ENCODE measurements at places on chromosomes 12 and 14.
A peak's percentile ranks its signal among the peaks of the same experiment; 100 is the strongest.

- no peak for DNase-seq
Measured at GRCh38 chr14:99134516-99135046, 137.4 kb downstream of the BCL11B start.

- peak; percentile 84 for DNase-seq
Measured at GRCh38 chr14:60184146-60184904, 19.1 kb upstream of the DHRS7 start.

- DNase-seq = no peak
Measured at GRCh38 chr12:113027726-113028125, 28.8 kb upstream of the DTX1 start.

- no peak for DNase-seq
Measured at GRCh38 chr12:56387152-56387736, 24.6 kb upstream of the APOF start.

- no peak for DNase-seq
Measured at GRCh38 chr12:87836190-87836589, 193.0 kb downstream of the C12orf50 start.

DNA sequence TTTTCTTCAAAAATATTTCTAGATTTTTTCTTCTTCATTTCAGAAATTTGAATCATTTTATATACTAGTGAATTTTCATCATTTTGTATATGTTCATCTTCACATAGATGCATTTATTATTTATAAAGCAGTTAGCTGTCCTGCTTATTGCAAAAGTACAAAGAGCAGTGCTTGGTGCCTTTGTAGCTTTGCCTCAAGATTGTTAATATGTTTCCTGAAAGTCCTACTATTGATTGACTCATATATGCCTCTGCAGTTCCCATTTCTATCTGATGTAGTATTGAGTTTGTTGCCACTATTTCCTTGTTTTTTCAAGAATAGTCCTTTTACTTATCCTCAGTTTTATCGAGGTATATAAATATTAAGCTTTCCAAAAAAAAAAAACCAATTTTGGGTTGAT, 89.7 kb downstream of the PDE3A start:
- DNase-seq = no peak

GRCh38 chr12:4164559-4165558, 108.7 kb upstream of the CCND2 start:
- no peak for DNase-seq

- no peak for DNase-seq
Measured at GRCh38 chr14:26173581-26174110, 424.2 kb downstream of the NOVA1 start.

GRCh38 chr14:104650981-104651875, 38.2 kb upstream of the INF2 start:
- DNase-seq = no peak

- no peak for DNase-seq
Measured at GRCh38 chr12:82279536-82280058, 78.6 kb downstream of the CCDC59 start.

DNA sequence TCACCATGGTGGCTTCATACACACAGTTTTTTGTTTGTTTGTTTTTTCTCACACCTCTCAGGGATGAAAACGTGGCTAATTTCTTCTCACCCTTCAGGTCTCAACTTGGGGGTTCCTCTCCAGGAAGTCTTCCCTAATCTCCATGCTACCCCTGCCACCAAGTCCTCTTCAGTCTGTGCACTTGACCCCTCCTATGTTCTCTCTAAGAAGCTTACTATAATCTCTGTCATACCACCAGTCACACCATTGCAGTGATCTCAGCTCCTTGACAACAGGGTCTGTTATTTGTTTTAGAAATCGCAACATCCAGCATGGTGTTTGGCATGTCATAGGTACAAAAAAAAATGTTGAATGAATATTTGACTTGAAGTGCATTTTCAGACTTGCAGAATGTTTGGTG, 83.4 kb downstream of the PRORP start:
- no peak for DNase-seq

- peak; percentile 49 for DNase-seq
Measured at GRCh38 chr14:22837114-22837749, 847 bp downstream of the MMP14 start.

GRCh38 chr12:125305231-125305630, 240.0 kb downstream of the AACS start:
- DNase-seq = no peak

- DNase-seq = no peak
Measured at GRCh38 chr12:124437121-124437520, 130.3 kb downstream of the NCOR2 start.

- no peak for DNase-seq
Measured at GRCh38 chr12:57156701-57157403, 9.4 kb upstream of the LRP1-AS start.

DNA sequence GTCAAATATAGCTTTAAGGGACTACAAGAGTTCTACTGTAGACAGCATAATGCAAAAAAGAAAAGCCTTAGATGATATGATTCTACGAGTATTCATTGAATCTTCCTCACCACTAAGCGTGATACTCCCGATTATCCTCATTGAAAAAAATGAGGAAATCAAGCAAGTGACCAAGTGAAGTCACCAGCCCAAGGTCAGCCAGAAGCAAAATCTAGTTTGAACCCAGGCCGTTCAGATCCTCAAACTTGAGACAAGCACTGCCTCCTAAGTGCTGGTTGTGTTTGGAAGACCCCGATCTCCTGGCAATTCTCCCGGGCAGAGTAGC, 845 bp downstream of the GIT2 start:
- no peak for DNase-seq

- no peak for DNase-seq
Measured at GRCh38 chr12:40351976-40352375, 127.2 kb downstream of the LRRK2 start.

DNA sequence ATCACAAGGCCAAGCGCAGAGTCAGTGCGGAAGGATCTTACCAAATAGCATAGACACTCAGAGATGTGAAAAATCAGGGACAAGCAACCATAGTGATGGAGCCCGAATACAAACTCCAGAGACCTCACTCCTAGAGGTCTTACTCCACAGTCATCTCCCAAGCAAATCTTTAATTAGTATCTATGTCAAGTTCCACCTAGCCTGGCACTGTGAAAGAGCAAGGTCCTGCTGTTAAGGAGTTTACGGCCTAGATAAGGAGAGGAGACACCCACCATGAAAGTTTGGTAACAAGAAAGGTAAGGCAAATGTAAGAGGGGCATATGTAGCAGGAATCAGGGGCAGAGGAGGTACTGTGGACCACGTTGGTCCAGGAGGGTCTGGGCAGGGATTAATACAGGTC, 7.4 kb upstream of the PLEKHG6 start:
- no peak for DNase-seq

GRCh38 chr12:29025937-29026336, 123.1 kb upstream of the FAR2 start:
- no peak for DNase-seq

DNA sequence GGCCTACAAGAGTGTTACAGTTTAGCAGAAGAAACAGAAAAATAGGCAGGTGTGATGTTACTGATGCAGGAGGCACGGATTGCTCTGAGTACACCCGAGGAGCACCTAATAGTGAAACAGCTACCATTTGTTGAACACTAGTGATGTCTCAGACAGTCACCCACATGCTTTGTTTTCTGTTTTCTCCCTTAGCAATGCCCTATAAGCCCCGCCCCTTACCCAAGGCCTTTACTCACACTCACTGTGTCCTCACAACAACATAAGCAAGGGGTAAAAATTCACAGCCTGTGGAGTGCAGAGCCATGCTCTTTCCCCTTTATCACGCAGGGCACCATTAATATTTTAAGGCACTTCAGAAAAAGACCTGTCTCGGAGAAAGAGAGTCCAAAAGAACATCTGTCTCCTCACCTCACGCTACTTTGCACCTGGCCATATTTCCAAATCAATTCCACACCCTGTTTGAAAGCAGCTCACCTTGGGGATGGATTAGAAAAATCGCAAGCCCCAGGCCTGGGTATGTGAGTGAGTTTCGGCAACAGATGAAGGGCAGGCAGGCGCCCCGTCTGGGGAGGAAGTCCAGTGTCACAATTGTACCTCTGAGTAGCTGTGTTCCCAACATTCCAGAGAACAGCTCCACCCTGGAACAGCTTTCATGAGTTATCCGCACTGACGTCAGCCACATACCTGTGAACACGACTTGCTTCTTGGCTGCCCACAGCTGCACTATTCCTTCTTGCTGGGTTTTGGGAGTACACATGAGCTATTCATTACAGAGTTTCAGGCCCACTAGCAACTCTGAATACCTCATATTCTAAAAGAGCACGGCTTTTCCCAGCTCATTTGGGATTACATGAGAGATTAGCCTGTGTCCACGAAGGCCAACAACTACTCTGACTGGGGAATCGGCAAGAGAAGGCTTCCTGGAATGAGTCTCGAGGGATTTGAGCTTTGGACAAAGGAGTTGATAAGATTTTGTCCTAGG, 26.0 kb downstream of the MAPK1IP1L start:
- DNase-seq = no peak

DNA sequence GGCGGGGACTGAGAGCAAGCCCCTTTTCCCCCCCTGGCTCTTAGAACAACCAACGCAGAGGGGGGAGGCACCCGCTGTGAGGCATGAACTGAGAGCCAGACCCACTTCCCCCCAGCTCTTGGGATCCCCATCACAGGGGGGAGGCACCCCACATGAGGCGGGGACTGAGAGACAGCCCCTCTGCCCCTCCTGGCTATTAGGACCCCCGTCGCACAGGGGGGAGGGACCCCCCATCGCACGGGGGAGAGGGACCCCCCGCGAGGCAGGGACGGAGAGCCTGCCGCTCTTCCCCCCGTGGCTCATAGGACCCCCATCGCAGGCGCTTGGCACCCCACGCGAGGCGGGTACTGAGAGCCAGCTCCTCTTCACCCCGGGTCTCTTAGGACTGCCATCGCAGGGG, 195.8 kb upstream of the PZP start:
- no peak for DNase-seq

DNA sequence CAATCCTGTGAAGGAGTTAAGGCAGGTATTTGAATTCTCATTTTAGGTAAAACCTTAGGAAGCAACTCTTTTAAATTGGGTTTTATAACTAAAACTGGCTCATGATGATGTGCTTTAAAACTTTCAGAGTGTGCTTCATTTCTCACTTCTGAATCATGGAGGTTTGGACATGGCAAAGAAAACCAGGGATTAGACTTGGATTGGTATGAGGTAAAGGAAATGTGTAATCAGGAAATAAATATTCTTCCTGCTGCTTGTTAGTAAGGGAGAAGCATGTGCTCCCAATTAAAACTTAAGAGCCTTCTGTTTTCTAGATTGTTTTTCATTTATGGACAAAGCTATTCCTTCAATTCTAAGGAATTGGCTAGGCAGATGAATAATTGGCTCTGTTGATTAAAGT, 57.4 kb downstream of the FBXO33 start:
- no peak for DNase-seq

- no peak for DNase-seq
Measured at GRCh38 chr12:5246196-5246595, 185.7 kb upstream of the NTF3 start.

Data from hematopoietic multipotent progenitor cell treated with erythropoietin and hydrocortisone succinate and interleukin-3 and kit ligand, for 15 days (in vitro differentiated cells).